ENCODE measurements at places on chromosomes 5 and 9. TPM values are rescaled to one million over a fixed set of nuclear protein-coding genes. Genes with fewer than 3 reads are reported as not detected.

GRCh38 chr5:65704621-65705239 lies 17.2 kb downstream of the SGTB start:
- no peak for DNase-seq
- H3K4me3 ChIP-seq: no peak overlapping the region
- H3K36me3 ChIP-seq: no peaks in the 10 kb centered on the region
- no peaks in the 10 kb centered on the region for H3K27me3 ChIP-seq
- no peak overlapping the region for H3K27ac ChIP-seq

GRCh38 chr9:75911390-75911789 lies 20.9 kb downstream of the PCSK5 start:
- H3K36me3 ChIP-seq: no peaks in the 10 kb centered on the region
- H3K4me3 ChIP-seq: no peak overlapping the region
- H3K27me3 ChIP-seq: no peaks in the 10 kb centered on the region

GRCh38 chr9:133253268-133253667 lies 21.7 kb downstream of the ABO start:
- peaks cover 62% of the 10 kb centered on the region for H3K4me1 ChIP-seq
- H3K27ac ChIP-seq: peak overlapping the region; percentile 86
- no peaks in the 10 kb centered on the region for H3K36me3 ChIP-seq
- DNase-seq: no peak

Gene BAAT
- total RNA-seq: not detected
